ENCODE measurements at places on chromosomes 3 and 15.

GRCh38 chr3:167728632-167729323 lies 5.9 kb downstream of the PDCD10 start:
- DNase-seq: no peak

GRCh38 chr15:73357999-73358665 lies 10.6 kb downstream of the HCN4 start:
- no peak for DNase-seq

- no peak for DNase-seq
Observed at GRCh38 chr3:108437439-108437838, 73.0 kb downstream of the MYH15 start.

GRCh38 chr3:193481436-193481835 lies 73.3 kb downstream of the ATP13A4 start:
- DNase-seq: no peak

- DNase-seq: no peak
Observed at GRCh38 chr3:61520966-61521628, 40.3 kb upstream of the PTPRG start.

DNA sequence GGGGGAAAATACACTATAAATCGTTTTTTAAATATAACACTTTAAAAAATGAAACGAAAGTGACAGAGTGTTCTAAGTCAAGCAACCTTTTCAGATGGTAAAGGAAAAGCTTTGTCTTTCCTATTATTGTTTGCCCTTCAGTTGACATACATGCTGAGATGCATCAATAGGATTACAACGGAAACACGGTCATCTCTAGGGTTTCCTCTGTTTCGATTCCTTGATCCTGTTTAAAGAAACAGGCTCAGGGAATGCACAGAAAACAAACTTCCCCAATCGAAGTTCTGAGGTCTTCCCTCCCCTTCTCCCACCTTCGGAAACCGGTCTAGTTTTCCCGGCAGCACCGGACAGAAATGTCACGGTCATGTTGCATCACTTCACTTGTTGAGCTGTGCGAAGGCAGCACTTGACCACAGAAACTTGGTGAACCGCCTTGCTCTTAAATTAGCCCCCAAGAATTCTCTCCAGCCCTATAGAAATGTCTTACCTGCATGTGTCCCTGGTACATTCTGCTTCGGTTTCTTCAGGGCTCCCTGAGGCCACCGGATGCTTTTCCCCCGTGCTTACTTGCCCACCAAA lies 556 bp downstream of the PEX5L start:
- peak; percentile 11 for DNase-seq

DNA sequence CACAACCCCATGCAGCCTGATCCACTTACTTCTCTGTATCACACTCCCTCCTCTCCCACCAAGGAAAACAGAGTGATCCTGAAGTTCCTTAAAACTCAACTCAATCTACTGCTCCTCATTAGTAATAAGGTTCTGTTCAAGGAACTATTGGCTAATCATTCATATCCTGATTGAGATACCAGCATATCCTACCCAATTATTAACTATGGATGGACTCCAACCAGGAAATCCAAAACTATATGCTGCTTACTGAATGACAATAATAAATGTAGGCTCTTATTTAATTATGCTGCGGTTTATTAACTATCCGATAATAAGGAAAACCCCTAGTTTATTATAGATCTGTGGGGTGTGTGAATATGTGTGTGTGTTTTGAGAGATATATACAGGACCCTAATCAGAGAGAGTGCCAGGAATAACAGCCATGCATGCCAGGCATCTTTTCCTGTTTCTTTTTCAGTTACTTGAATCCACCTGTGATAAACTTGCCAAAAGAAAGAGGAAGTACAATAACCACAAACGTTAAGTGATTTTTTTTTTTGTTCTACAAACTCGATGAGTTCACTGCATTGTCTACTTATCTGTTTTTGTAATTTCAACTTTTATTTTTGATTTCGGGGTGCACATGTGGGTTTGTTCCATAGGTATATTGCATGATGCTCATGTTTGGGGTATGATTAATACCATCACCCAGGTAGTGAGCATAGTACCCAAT lies 1031.7 kb upstream of the CFAP20DC start:
- no peak for DNase-seq
